Activated CD4-positive, alpha-beta T cell treated with anti-CD3 and anti-CD28 coated beads, Interleukin-2, amount 50 U/mL, for 48 hours (primary cell): ENCODE measurements at places on chromosomes 5 and 9.

DNA sequence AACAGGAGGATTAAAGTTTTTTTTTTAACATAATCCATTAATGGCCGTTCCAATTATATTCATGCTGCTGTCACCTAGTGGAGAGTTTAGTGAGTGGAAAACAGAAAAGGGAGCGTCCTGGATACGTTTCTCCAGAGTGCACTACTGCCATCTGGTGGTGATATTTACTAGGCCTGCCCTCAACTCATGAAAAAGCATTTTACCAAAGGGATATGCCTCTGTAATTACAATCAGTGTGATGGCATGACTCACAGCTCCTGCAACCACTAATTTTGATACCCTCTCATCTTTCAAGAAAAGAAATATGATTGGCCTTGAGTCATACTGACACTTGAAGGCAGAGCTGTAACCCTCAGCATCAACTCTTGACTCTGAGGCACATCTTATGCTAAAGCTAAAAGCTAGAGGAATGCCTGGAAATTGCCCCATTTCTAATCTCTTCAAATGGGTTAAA, 20.1 kb downstream of the MINAR2 start:
- peak; percentile 62 for DNase-seq

DNA sequence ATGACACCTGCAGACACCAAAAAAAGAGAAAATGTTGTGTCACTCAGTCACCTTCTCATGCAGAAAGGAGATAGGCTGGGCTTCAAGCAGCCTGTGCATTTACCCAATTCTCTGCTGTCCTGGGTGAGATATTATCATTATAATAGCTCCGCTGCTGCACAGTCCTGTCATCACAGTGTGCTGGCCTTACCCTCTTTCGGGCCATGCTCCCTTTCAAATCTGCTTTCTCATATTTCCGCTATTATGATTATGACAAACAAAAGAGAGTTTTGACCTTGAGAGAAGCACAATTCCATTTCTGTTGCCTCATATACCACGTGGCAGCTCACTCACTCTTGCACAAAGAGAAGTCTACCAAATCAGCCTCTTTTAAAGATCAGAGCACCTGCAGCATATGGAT, 1350.1 kb upstream of the ACO1 start:
- DNase-seq, result no peak

GRCh38 chr9:99269416-99269815, 47.3 kb downstream of the SEC61B start:
- no peak for DNase-seq

DNA sequence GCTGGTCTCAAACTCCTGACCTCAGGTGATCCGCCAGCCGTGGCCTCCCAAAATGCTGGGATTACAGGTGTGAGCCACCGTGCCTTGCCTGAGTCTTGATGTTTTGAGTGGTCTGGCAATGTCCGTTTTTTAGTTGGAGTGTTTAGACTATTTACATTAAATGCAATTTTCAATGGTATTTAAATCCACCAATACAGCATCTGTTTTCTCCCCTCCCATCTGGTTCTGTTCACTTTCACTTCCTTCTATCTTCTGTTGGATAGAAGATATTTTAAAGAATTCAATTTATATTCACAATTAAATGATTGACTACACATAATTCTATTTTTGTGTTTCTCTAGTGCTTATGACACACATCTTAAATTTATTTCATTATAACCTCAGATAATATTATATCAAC, 26.0 kb upstream of the PCAT7 start:
- no peak for DNase-seq

DNA sequence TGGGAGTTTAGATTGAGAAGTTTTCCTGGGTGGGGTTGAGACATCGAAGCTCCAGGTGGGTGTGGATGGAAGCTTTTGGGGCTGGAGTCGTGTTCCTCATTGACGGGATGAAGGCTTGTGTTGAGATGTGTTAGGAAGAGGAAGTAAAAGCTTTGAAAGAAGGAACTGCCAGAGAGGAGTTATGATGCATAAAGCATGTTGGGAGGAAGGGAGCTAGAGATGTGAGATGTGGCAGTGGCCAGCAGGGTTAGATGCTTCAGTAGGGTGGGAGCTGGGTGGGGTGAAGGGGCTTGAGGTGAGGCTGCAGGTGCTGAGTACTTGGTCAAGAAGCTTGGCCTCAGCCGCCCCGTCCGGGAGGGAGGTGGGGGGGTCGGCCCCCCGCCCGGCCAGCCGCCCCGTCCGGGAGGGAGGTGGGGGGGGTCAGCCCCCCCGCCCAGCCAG, 56.7 kb downstream of the HSPA4 start:
- no peak for DNase-seq

DNA sequence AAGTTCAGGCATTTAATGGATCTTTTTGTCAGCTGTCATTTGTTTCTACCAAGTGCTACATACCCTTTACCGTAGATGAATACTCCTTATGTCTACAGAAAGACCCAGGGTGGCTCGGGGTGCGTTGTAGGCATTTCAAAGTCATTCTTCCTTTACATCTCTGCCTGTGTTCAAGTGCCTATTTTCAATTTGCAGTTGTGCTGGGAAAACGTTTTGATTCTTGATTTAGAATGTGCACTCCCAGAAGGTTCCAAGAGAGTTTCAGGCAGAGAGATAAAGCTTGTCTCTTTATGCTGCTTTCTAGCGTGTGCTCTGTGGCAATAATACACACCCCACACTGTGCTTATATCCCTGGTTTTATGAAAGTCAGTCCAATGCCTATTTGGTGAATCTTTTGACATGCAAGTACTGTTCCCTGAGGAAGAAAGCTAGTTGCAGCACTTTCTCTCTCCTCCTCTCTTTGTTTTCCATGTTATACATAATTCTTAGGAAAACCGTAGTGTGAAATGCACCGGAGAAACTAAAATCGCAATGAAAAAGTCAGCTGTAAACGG, 828.1 kb upstream of the ZNF608 start:
- no peak for DNase-seq

DNA sequence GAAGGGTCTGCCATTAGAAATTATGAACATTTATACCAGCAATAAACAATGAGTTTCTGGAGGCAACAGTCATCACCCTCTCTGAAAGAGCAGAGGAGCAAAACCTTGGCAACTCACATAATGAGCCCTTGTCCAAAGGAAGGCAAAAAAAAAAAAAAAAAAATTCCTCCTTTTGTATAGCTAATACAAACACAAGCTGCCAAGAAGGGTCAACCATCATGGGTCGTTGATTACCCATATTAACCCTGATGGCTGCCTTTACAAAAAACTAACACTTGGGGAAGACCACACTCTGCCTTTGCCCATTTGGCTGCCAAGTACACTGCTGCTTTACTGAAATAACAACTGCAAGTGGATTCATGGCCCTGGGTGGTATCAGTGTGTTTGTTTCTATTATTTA, 272.7 kb downstream of the ADAMTSL1 start:
- no peak for DNase-seq

DNA sequence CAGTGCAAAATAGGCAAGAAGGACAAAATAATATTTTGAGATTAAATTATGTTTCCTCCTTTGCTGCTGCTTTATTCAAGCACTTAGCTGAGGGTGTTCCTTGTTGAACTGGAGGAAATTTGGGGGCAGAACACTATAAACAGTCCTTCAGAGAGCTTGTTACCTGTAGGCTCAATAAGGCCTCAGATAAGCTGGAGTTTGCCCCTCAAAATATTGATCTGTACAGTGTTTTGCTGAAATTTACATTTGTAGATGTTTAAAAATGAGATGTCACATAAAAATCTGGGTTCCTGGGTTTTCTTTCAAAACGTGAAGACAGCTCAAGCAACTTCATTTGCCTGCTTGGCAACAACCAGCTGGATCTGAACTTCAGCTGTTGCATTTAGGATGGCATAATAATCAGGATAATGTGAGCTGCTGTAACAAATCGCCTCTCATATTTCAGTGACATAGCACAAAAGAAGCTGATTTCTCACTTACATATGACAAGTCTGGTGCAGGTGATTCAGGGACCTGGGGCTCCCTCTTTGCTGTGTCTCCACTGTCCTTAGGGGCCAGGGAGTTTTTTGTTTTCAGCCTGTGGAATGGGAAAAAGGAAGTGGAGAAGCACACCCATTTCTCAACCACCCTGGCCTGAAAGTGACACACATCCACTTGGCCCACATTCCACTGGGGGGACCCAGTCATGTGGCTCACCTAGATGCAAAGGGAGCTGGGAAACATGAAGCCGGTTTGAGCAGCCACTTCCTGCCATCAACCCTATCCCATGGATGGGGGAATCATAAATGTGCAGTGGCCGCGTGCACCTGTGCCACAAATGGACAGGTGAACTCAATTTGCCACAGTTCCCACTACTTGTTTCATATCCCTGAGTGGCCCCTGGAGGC, 2.4 kb upstream of the PSAT1 start:
- no peak for DNase-seq

- DNase-seq, result no peak
Observed at GRCh38 chr5:35094948-35095347, 47.2 kb upstream of the AGXT2 start.

GRCh38 chr5:10607666-10608073, 43.8 kb downstream of the ANKRD33B start:
- no peak for DNase-seq

DNA sequence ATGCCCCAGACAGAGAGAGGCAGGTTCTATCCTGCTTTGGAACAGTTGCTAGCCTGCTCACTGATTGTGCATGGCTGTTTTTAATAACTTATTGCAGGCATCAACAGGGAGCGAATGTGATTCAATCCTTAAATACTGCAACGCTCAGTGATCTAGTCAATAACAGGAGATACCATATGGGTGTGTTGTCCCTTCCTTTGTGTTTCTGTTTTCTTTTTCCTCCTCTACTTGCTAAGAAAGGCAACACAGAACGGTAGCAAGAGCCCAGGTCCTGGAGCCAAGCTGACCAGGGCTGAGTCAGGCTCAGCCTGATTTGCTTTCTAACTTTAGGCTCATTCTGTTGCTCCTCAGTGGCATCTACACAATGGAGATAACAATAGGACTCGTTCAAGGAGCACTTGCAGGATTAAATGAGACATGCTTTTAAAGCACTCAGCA, 98.6 kb upstream of the EQTN start:
- DNase-seq, result no peak

DNA sequence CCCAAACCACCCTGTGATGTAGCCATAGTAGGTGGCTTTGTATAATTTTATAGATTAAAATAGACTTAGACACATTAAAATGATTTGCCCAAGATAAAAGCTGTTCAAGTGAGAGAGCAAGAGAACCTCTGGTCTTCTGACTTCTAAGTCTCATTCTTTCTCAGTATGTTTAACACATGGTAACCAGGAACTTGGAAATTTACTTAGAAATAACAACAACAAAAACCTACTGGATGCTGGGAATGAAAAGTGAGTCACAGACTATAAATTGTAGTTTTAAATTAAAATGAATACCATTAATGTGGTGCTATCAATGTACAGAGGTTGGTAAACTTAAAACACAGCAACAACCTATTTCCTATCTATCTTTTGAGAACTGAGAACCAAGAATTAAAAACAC, 30.4 kb downstream of the HMGCR start:
- DNase-seq, result no peak

DNA sequence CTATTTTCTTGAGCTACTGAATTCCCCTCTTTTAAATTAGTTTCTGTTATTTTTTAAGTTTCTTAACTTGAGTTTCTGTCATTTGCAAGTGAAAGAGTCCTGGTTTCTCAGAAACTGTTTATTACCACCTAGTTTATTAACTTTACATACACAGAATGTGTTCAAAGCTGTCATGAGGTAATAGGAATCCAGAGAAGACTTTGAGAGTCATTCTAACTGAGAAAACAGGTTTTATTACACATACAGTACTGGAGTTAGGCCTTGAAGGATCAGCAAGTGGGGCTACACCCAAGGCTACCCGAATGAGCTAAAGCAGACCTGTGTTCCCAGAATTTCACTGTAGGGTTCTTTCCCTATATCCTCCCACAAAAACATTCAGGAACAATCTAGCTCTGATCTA, 33.1 kb downstream of the FAM114A2 start:
- no peak for DNase-seq

DNA sequence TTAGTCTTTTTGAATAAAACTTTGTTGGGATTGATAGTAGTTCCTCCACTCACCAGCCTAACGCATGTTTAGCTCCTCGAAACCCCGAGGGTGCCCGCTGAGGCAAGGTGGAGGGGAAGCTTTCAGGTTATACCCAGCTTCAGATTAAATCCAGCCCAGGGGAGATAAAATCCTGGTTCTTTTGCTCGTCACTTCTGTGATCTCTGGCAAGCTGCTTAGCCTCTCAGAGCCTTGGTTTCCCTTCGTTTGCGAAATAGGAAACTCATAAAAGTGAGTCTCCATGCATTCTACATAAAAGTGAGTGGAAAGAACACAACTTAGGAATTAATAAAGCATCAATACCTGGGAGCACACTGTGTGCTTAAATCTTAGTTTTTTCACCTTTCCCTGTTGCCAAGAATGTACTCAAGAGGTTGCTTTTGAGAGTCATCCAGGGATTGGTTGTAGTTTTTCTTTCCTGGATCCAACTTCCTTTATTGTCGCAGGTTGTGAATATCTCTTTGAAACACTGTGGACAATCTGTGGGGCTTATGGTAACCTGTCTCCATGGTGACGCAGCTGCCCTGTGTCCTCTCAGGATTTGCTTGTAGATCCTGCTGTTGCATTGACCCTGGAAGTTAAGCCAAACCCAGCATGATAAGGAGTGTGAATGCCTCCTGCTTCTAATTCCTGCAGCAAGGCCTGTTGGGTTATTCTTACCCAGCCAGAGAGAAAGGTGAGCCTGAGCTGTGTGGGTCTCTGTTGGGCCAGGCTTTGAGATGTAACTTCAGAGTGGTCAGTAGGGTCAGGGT, 2.0 kb downstream of the GALNT12 start:
- no peak for DNase-seq

- DNase-seq, result no peak
Observed at GRCh38 chr5:127820910-127821553, 117.8 kb downstream of the CCDC192 start.

DNA sequence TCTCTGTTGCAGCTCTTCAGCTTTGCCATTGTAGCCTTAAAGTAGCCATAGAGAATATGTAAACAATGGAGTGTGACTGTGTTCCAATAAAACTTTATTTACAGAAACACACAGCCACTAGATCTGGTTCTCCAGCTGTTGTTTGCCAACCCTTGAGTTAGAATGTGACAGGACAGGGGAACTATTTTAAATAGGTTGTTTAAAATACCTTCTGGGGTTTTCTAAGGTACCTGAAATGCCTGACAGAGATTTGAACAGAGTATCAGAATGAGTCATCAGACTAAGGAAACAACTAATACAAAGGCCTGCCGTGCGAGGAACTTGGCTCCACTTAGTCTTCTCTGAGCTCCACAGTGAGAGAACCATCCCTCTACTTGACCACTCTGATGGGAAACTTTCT, 85.4 kb downstream of the HSD17B4 start:
- DNase-seq, result no peak

- no peak for DNase-seq
Observed at GRCh38 chr5:85545129-85545528, 1072.6 kb upstream of the COX7C start.

DNA sequence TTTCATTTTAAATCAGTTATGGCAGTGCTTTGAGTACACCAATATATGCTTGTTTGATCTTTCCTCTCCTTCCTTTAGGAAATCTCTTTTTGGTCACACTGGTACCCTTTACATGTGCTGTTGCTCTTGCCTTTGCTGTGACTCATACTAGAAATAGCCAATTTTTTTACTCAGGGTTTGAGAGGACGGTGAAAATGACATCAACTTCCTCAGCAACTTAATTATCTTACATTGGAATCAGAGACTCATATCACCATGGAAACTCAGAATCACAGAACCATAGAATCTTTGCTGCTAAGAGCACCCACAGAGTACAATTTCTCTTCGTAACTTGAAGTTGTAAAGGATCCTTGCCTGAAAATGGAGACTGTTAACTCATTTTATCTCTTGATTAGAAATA, 13.8 kb upstream of the ZNF300 start:
- no peak for DNase-seq
